Stimulated activated CD4-positive, alpha-beta T cell treated with anti-CD3 and anti-CD28 coated beads, Interleukin-2, amount 100 ng/mL, for 48 hours (primary cell): ENCODE measurements at places on chromosomes 12 and 14.

GRCh38 chr12:71955970-71956369, 17.3 kb downstream of the TPH2 start:
- DNase-seq = no peak

- no peak for DNase-seq
Measured at GRCh38 chr14:63452796-63453195, 90.4 kb downstream of the PPP2R5E start.

DNA sequence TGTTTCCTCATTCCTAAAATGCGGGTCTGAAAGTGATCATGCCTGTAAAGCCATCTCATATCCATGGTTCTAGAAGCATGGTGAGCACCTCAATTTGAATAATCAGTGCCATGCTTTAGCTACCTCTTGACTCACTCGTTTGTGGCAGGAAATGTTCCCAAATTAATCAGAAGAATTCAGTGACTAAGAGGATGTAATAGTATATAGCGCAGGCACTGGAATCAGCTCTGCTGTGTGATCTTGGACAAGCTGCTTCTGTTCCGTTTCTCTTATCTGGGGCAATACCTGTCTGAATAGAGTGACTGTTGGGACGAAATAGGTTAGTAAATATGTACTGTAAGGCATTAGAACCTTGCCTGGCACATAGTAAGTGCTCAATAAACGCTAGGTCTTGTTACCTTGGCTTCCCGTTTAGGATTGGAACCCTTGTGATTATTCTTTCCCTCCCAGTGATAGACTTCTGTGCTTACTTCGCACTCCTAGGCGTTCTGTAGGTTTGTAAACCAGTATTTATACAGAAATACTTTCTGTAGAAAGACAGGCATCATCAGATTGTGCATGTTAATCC, 820 bp upstream of the SMAGP start:
- no peak for DNase-seq

- DNase-seq = no peak
Measured at GRCh38 chr12:13099066-13099843, 4.2 kb downstream of the GSG1 start.

- no peak for DNase-seq
Measured at GRCh38 chr12:12440784-12441428, 84.0 kb downstream of the BORCS5 start.

DNA sequence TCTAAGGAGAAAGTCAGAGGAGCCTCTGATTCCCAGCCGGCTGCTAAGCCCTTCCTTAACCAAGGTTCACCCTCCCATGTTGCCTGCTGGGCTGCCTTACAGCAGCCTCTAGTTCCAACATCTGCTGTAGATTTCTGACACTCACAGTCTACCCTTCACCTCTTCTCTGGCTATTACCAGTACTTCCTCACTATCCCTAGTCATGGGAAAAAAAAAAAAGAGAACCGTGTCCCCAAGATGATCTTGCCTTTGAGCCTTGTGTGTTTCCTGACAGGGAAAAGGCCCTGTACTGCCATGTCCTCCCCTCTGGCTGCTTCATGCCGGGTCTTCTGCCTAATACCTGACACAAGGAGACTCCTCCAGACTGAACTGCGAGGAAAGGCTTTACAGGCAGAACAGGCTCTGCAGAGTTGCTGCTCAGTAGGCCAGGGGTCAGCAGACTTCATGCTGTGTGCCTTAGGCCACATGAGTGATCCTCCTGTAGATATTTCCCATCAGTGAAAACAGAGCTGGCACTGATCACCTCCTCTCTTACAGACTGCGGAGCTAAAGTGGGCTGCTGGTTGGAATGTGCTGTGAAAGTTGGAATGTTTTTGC, 46.8 kb downstream of the PRKCH start:
- no peak for DNase-seq

- no peak for DNase-seq
Measured at GRCh38 chr12:93563807-93564538, 8.5 kb upstream of the SOCS2 start.

DNA sequence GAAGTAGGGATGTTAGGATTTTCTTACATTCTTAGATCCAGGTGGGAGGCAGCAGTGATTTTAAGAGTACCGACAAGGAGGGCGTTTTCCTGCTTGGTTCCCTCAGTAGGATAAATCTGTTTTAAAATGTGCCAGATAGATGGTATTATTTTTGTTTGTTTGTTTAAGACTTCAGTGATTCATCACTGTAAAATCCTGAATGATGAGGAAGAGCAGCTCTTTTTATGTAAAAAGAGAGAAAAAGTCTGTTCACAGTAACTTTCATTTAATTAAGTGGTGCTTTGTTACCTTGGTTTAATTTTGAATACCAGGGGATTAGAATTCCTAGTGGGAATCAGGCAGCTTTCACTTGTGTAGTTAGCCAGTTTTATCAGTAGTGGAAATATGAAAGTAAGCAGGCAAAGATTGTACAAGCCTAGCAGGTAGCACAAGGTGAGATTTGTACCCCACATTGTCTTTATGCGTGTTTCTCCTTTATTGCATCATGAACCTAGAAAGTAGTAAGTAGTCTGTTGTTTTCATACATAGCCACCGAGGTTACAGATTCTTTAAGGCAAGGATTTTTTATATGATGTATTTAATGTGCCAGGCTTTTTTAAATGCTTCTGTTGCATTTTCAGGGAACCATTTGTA, 349.6 kb downstream of the CCDC91 start:
- DNase-seq = no peak

- peak; percentile 11 for DNase-seq
Measured at GRCh38 chr14:39430762-39431415, 1.3 kb downstream of the FBXO33 start.

DNA sequence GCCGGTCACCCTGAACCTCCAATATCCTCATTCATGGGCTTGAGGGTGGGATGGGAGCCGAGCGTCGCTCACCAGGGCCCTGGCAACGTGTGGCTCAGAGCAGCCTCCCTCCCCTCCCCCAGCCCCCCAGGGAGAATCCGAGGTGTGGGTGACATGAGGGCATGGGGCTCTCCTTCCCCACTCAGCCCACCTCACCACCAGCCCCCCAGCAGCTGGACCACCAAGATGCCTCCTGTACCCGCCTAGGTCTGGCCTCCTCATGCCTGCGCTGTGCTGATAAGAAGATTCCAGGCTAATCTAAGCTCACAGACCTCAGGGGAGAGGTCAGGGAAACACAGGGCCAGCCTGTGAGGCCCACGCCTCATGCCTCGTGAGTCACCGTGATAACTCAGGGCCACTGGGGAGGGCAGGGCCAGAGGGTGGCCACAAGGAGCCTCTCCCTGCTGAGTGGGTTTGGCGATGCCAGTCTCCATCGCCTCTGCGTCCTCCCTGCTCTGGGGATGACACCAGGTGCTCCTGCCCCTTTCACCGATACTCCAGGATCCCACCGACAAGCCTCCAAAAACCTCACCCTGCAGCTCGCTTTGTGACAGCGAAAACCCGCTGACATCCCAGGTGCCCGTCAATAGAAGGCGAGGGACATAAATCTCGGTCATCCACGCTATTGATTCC, 56.9 kb downstream of the TESC start:
- no peak for DNase-seq

- DNase-seq = no peak
Measured at GRCh38 chr12:121719926-121720414, 7.4 kb downstream of the TMEM120B start.

DNA sequence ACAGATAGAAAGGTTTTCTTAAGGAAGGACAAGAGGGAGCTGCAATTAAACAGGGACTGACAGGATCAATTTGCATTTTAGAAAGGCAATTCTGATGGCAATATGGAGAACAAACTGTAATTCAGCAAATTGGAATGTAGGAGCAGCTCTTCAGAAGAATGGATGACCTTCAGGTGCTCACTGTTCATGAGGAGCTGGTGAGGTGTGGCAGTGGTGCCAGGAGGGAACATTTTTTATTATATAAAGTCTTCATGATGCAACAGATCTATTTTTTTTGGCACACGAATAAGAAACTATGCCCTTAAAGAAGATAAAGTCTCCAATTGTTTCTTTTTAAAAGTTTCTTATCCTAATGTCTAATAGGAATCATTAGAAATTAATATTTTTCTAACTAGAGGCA, 151.7 kb downstream of the SLC38A4 start:
- no peak for DNase-seq

- DNase-seq = no peak
Measured at GRCh38 chr12:3004655-3005565, 45.7 kb downstream of the TEAD4 start.

- DNase-seq = no peak
Measured at GRCh38 chr12:69469854-69470188, 367 bp upstream of the FRS2 start.

DNA sequence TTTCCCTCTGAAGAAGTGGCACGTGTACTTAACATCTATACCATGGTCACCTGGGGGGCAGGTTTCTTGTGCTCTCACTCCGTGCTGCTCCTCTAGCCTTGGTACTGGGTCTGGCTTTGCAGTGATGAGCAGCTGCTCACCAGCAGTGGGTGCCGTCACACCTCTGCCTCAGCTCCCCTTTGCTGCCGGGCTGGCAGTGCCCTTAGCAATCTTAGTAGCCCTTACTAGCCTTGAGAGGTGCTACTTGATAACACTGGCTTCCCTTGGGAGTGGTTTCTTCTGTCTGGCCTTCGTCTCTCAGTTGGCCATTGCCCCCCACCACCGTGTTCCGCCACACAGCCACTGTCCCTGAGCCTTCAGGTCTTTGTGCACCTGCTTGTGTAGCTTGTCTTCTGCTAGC, 22.6 kb downstream of the KLC1 start:
- DNase-seq = no peak

GRCh38 chr14:95328729-95329503, 9.2 kb upstream of the CLMN start:
- DNase-seq = no peak

- no peak for DNase-seq
Measured at GRCh38 chr14:23571701-23572523, 4.3 kb upstream of the AP1G2 start.

- DNase-seq = no peak
Measured at GRCh38 chr14:68124979-68125731, 305.6 kb downstream of the RAD51B start.

GRCh38 chr12:25459541-25459951, 93.5 kb downstream of the LMNTD1 start:
- DNase-seq = no peak

DNA sequence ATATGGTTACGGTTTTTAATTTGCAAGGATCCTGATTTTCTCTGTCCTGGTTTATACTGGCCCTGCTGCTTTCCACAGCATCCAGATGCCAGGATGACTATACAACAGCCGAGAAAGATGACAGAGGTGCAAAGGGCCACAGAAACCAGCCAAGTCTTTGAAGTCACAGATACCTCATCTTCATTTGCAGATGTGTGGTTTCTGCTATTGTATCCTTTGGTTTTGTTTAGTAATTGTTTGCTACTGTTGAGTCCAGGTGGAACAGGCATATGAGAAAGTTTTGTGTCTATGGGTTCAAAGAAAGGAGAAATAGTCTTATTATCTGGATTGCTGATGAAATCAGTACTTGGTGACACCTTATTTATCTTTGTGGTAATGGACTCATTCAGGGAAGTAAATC, 17.3 kb upstream of the KLHL42 start:
- DNase-seq = no peak

- DNase-seq = no peak
Measured at GRCh38 chr12:75979181-75979580, 52.4 kb downstream of the PHLDA1 start.

- DNase-seq = no peak
Measured at GRCh38 chr14:95445676-95446075, 70.8 kb downstream of the SYNE3 start.

- DNase-seq = no peak
Measured at GRCh38 chr14:85572845-85573244, 42.9 kb downstream of the FLRT2 start.
